ENCODE measurements at places on chromosomes 6 and 20. TPM values are rescaled to one million over a fixed set of nuclear protein-coding genes. Genes with fewer than 3 reads are reported as not detected.

RSPO4 gene
- 1.7 TPM for polyA plus RNA-seq

GRCh38 chr6:119158057-119158848 is 79.8 kb upstream of the FAM184A start:
- DNase-seq: no peak

- DNase-seq: no peak
Measured at GRCh38 chr6:165854061-165854862, 191.2 kb upstream of the PDE10A start.

DNA sequence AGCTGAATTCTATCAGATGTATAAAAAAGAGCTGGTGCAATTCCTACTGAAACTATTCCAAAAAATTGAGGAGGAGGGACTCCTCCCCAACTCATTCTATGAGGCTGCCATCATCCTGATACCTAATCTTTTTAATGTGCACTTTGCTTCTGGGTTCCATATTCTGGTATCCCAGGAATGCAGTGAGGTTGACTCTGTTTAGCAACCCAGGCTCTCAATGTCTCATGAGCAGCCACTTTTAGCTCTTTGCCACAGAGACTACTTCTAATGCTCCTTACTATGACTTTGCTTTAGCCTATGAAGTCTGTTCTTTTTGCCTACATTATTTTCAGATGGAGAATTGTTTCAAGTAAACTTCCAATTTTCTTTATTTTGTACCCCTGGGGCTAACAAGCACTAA is 185.5 kb upstream of the NRSN1 start:
- no peak for DNase-seq

GRCh38 chr6:34236131-34236442 is 586 bp upstream of the HMGA1 start:
- DNase-seq: no peak

All from renal pelvis (tissue), 12 donors.